KG1 (cell line): ENCODE measurements at places on chromosomes 13 and 19.

GRCh38 chr19:18292462-18292809 is 11.0 kb upstream of the JUND start:
- DNase-seq = no peak

GRCh38 chr13:39760521-39760920 is 105.1 kb downstream of the COG6 start:
- DNase-seq = no peak

- DNase-seq = no peak
Measured at GRCh38 chr13:29448174-29448573, 147.3 kb downstream of the SLC7A1 start.

DNA sequence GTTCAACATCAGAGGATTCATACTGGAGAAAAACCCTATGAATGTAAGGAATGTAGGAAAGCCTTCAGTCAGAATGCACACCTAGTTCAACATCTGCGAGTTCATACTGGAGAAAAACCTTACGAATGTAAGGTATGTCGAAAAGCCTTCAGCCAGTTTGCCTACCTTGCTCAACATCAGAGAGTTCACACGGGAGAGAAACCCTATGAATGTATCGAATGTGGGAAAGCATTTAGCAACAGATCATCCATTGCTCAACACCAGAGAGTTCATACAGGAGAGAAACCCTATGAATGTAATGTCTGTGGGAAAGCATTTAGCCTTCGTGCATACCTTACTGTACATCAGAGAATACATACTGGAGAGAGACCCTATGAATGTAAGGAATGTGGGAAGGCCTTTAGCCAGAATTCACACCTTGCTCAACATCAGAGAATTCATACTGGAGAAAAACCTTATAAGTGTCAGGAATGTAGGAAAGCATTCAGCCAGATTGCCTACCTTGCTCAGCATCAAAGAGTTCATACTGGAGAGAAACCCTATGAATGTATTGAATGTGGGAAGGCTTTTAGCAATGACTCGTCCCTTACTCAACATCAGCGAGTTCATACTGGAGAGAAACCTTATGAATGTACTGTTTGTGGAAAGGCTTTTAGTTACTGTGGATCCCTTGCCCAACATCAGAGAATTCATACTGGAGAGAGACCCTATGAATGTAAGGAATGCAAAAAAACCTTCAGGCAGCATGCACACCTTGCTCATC is 15.4 kb downstream of the ZNF570 start:
- no peak for DNase-seq

- DNase-seq = no peak
Measured at GRCh38 chr19:35120492-35120891, 4.9 kb downstream of the FXYD3 start.

DNA sequence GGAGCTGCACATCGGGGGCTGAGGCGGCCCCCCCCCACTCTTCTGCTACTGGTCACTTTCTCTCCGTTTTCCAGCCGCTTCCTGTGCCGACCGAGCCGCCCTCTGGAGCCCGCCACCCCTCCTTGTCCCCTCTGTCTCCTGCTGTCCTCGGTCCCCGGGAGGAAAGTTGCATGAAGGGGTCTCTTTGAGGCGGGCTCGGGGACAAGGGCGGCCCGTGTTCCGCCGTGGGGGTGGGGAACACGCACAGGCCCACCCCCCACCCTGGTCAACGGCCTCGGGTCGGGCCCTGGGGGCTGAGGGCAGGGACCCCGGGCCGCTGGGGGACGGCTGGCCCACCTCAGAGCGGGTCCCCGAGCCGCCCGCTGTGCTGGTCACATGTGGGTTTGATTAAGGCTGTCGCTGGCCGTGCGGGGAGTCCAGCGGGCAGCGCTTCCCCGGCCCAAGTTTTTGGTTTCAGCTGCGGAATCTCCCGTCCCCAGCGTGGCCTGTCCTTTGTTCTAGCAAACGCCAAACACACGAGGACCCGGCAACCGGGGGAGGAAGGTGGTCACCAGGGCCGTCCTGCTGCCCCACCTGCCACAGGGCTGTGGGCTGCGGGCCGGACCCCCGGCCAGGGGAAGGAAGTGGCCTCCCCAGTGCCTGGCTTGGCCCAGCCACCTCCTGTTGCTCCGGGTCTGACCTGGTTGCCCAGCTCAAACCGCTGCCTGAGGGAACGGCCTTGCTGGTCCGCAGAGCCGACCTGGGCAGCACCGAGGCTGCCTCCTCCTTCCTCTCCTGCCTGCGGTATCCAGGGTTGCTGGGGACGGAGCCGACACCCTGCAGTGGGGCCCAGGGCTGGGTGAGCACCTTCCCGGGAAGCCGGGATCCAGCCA is 1.9 kb downstream of the EFNA2 start:
- no peak for DNase-seq

DNA sequence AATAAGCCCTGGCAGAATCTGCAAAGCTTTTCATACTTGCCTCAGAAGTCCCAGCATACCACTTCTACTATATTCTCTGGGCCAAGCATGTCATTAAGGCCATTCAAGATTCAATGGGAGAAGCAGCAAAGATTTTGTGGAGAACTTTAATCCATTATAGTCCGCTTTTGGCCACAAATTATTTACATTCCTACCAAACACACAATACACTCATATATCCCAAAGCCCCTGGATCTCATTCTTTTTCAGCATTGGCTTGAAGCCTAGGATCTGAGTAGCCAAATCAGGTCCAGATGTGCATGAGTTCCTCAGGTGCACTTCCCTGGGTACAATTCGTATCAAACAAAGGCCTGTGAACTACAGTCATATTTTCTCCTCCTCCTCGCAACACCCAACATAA is 203.4 kb downstream of the NDFIP2 start:
- no peak for DNase-seq

DNA sequence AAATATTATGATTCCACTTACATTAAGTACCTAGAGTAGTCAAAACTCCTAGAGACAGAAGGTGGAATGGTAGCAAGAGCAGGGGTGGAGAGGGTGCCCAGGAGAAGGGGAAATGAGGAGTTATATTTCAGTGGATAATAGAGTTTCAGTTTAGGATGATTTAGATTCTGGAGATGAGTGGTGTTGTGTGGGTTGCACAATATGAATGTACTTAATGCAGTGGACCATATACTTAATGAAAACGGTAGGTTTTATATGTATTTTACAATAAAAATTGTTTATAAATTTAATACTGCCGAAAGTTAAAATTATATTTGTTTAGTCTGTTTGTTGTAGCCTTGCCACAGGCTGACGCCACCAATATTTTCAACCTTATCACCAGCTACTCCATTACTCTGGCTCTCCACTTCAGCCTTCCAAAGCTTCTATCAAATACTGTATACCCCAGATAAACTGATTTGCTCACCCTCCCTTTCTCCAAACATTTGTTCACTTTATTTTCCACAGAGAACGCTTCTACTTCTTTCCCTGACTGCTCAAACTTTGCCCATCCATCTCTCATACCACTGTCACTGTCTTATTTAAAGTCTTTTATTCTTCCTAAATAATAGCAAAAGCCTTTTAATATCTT is 1.4 kb upstream of the RBM26 start:
- no peak for DNase-seq

- DNase-seq = no peak
Measured at GRCh38 chr19:28324275-28325060, 888.5 kb downstream of the UQCRFS1 start.

DNA sequence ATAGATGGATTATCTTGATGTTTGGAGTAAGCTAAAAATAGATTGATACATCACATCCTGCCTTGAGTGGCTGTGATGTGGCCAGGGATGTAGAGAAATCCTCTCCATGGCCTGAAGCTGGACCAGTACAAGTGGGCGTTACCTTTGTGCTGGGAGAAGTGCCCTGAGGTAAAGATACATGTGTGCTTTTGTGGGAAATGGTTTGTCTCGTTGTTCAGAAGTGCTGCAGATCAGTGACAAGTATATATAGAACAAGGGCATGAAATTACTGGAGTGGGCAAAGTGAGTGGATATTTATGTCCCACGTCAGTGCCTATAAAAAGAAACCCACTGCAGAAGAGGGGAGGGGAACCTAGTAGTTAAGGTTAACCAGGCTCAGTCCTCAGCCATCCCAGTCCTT is 12.2 kb upstream of the ZNF304 start:
- no peak for DNase-seq

GRCh38 chr13:111859354-111860230 is 207.4 kb upstream of the SOX1 start:
- DNase-seq = no peak

DNA sequence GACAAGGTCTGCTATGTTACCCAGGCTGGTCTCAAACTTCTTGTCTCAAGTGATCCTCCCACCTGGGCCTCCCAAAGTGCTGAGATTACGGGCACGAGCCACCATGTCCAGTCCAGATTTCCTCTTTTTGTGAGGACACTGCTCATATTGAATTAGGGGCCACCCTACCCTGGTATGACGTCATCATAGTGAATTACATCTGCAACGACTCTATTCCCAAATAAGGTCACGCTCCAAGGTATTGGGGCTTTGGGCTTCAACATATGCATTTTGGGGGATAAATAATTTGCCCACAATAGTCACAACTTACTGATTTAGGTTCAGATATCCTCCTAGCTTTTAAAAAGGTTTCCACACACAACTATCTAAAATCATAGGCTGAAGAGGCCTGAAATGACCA is 9.5 kb downstream of the SLC15A1 start:
- DNase-seq = no peak

- DNase-seq = no peak
Measured at GRCh38 chr19:15114153-15114540, 6.9 kb downstream of the SYDE1 start.

DNA sequence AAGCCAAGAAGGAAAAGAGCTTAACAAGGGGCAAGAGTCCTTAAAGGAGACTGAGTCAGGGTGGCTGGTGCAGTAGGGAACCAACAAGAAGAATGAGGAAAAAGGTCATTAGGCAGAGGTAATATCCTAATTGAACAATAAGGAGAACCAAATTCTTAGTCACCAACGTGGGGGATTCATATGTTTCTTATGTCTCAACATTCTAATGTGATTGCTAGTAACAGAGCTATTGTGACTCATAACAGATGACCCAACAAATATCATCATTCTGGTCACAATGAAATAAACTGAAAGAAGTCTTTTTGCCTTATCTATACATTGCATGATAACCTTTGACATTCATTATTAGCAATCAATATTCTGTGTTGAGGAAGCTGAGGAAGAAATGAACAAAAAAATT is 101.6 kb downstream of the RAP2A start:
- DNase-seq = no peak

DNA sequence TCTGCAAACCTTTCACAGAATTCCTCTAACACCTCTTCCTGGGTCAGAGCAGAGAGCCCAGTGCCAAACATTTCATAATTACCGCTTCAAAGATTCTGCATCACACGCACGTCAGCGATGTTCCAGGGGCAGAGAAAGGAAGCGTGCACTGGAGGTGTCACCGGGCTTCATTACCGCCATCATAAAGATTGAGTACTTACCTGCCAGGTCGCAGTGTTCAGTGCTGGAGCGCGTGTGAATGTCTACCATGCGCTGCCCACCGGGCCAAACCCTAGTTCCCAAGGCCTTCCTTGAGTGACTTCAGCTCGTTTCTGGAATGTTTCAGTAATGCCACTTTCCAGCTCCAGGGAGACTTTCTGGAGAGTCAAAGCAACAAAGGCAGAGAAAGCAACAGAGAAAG is 104.4 kb downstream of the ZDHHC20 start:
- DNase-seq = no peak
